ENCODE measurements at places on chromosomes 5 and 9. TPM values are rescaled to one million over a fixed set of nuclear protein-coding genes. Genes with fewer than 3 reads are reported as not detected.

GRCh38 chr5:119400245-119400644 lies 44.4 kb downstream of the TNFAIP8 start:
- no peak for DNase-seq

DNA sequence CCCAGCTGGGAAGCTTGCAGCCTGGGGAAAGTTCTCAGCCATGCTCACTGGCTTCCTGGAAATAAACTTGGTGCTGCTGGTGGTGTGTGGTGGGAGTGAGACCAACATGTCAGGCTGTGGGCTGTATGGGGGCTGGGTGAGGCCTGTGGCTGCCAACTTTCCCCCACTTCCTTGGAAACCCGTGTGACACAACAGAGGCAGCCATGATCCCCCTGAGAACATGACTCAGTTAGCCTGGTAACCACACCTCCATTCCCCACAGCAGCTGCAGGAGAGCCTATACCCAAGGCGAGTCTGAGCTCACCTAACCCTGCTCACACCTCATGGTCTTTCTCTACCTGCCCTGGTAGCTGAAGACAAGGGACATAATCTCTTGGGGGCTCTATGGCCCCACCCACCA lies 72.7 kb upstream of the RGMB start:
- DNase-seq, result no peak

RGS7BP gene
- 0.22 TPM for total RNA-seq

ZNF483 gene
- total RNA-seq, result 1.1 TPM

Data from lung microvascular endothelial cell (primary cell).